ENCODE measurements at places on chromosomes 11 and 22. TPM values are rescaled to one million over a fixed set of nuclear protein-coding genes. Genes with fewer than 3 reads are reported as not detected.
A peak's percentile ranks its signal among the peaks of the same experiment; 100 is the strongest.

DNA sequence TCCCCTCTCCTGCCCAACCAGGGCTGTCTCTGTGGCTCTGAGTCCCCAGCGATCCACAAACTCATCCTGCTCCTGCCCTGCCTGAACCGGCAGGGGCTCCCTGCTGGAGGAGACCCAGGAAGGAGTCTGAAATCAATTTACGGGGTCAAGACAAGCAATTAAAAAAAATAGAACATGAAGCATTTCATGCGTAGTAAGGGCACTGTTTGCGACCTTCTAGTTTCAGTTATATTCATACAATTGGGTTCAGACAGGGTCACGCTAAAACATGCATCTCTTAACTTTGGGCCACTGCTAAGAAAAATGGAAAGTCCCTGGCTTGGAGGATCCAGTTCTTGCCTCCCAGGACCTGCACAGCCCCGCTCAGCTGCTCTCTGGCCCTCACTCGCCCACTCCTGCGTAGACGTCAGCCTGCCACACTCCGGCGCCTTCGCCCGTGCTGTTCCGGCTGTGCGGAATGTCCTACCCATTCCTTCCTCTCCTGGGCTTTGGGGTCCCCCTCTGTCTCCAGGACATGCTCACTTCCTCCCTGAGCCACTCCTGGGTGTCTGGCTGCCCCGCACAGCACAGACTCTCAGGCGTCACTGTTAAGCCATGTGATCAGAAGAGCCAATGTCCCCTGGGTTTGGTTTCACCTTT, 12.8 kb downstream of the NFAM1 start:
- ATAC-seq = no peak

DNA sequence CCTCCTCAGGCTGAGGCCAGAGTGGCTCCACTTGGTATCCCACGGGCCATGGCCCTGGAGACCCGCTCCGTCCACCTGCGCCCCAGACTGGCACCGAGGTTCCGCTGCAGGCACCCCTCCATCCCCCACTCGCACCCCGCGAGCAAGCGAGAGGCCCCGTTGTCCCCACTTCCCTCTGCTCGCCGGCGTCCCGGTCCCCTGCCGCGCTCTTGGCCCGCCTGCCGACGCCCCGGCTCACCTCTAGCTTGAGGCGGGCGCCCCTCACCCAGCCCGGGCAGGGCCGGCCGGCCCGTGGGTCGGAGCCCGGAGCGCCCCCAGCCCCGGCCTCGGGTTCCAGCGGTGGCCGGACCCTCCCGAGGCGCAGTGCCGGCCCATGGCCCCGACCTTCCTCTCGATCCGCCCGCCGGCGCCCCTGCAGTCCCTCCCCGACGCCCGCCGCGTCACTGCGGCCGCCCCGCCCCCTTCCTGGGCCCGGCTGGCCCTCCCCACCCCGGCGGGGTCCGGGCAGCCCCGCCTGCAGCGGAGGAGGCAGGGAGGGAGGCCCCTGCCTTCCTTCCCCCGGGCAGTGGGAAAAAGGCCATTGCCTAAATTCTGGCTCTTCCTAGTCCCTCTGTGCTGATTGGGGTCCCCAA, at the start of gene PITPNM1:
Gene PITPNM1, minus strand, starts transcription at position 414 of the 632 bp plus-strand sequence. CDS start 1,183 bp downstream, outside the sequence.
- peak; percentile 4 for ATAC-seq

The H19 gene
- 429 TPM for total RNA-seq

GRCh38 chr11:9057888-9058287, 33.5 kb downstream of the SCUBE2 start:
- ATAC-seq = no peak

The CHST1 gene
- 2.1 TPM for total RNA-seq

DNA sequence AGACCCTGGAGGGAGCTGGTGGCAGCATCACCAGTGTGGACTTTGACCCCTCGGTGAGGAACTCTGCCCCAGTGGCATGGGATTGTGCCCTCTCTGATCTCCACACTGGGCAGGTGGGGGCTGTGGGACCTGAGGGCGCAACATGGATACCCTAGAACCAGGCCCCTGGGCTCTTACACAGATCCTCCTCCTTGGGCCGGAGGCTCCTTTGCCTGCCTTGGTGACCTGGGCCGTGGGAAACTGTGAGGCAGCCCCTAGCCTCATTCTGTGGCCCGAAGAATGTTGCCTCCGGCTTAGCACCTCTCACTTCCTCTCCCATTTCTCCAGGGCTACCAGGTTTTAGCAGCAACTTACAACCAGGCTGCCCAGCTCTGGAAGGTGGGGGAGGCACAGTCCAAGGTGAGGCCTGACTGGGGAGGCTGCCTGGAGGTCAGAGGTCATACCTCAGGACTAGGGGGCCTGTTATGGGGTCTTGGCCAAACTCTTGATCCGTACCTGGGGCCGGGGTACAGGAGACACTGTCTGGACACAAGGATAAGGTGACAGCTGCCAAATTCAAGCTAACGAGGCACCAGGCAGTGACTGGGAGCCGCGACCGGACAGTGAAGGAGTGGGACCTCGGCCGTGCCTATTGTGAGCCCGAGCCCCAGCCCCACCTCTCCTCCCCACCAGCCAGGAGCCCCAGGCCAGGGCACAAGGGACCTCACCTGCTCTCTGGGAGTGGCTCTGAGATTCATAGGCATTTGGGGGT, 12.2 kb downstream of the ATG16L2 start:
- ATAC-seq = no peak

GRCh38 chr11:76646882-76647534, 23.5 kb downstream of the LRRC32 start:
- ATAC-seq = no peak

DNA sequence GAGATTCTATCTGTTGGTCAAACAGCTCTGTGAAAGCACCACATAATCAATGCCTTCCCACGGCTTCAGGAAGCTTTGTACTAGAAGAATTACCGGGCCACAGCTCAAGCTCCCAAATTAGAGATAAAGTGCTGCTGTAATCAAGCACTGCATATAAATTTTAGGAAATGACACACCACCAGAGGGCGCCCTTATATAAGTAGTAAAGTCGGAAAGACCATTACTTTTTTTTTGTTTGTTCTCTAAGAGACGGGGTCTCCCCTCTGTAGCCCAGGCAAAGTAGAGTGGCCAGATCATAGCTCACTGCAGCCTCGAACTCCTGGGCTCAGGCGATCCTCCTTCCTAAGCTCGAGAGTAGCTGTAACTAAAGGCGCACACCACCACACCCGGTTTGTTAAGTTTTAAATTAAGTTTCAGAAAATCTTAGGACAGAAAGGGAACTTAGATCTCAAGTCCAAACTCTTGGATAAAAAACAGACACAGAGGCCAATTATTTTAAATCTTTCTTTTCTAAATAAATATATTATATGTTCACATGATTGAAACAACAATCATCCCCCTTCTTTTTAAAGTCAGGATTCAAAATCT, 32.6 kb downstream of the PRCP start:
- peak; percentile 47 for ATAC-seq

DNA sequence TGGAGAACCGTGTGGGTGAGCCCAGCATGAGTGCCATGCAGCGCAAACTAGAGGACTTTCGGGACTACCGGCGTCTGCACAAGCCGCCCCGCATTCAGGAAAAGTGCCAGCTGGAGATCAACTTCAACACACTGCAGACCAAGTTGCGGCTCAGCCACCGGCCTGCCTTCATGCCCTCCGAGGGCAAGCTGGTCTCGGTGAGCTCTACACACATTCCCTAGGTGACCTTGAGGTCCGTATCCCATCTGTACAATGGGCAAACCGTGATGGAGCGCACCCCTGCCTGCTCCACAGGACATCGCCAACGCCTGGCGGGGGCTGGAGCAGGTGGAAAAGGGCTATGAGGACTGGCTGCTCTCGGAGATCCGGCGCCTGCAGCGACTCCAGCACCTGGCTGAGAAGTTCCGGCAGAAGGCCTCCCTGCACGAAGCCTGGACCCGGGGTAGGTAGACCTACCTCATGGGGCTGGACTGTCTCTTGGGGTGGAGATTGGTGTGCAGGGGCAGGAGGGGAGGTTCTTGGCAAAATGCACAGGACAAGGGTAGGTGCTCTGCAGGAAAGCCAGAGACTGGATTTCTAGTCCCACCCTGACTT, 10.6 kb downstream of the CTSF start:
- no peak for ATAC-seq

DNA sequence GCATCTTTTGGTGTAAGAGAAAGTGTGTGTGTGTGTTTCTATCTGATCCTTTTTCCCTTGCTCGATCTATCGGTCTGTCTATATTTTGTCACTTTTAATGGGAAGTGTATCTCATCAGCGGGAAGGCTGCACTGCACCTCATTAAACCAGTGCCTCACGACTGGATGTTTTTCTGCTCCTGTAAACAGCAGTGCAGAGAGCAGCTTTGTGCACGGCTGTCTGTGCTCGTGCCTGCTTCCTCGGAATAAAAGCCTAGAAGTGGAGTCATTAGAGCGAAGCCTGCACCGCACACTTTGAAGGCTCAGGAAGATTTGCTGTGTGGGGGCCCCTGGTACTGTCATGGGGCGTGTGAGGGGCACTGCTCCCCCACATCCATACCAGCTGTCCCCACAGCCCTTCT, 27.0 kb upstream of the PARVG start:
- ATAC-seq = no peak

The NEAT1 gene
- 299 TPM for total RNA-seq

The NAT10 gene
- 21.9 TPM for total RNA-seq

The PAX6 gene
- 0.94 TPM for total RNA-seq

DNA sequence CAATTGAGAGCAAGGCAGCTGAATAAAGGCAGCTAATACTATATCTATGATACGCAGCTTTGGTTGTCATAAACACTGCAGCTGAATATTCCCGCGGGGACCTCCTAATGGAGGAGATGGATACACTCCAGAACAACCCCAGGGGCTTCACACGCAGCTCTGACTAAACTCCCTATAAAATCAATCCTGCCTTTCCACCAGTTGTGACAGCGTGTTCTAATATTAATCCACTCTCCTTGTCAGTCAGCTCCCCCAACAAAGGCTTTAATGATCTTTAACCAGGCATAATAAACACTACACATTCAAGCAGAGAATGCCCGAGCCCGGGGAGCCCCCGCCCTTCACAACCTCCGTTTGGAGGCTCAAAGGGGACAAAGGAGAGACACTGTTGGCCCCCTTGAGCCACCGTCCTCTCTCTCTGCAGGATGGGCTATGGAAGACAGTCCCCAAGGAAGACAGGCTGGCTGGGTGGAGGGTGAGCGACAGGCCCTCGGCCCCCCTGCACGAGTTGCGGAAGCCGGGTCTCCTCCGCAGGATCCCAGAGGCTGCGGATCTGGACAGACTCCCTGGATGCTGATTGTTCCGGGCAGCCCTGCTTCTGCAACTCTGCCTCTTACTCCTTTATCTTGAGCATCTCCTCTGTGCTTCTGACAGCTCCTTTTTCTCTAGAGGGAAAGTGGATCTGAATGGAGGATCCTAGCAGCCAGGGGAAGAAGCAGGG, 565.2 kb downstream of the BUD13 start:
- no peak for ATAC-seq

DNA sequence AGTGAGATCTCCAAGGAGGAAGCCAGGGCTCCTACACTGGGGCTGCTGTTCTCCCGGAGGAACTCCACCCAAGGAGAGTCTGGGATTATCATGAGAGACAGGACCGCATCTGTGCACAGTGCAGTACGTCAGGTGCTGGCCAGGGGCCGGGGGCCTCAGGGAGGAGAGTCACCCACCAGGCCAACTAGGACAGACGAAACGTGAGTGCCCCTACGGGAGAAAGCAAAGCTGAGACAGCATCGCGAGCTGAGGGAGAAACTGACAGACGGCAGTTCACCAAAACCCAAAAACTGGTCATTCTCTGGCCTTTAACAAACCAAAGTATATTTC, 273.4 kb downstream of the BRD1 start:
- no peak for ATAC-seq

DNA sequence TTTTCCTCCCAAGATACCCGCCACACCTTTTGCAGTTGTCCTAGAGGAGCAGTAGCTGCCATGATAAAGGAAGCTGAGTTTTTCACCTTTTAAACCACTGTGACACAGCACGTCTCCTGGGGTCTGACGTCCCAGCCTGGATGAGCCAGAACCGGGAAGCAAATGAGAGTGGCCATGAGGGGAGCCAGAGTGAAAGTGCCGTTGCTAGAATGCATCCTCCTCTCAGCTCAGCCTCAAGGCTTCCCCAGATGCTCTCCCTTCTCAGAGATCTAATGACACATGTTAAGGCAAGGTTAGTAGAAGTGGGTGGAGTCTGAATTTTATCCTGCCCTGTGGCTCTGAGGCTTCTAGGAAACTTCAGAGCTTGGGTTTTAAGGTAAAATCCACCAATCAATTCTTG, 23.4 kb upstream of the HTR3A start:
- ATAC-seq = no peak

The OR52E8 gene
- not detected for total RNA-seq

DNA sequence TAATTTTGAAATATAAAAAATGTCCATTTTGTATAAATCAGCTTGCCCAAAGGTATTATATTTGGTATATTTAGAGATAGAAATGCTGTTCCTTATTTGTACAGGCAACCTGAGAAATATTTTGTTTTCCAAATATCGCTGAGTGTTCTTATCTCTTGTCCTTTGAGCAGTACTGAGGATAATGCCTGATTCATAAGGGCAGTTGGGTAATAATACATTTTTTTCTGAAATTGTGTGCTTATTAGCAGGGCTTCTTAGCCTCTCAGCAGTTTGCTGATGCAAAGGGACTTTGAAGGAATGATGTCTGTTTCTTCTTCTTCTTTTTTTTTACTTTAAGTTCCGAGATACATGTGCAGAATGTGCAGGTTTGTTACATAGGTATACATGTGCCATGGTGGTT, 69.1 kb downstream of the LDLRAD3 start:
- peak; percentile 65 for ATAC-seq

The ANO3 gene
- not detected for total RNA-seq

GRCh38 chr11:83773950-83774880, 488.0 kb upstream of the CCDC90B start:
- no peak for ATAC-seq

The UBE2L6 gene
- 34.6 TPM for total RNA-seq

DNA sequence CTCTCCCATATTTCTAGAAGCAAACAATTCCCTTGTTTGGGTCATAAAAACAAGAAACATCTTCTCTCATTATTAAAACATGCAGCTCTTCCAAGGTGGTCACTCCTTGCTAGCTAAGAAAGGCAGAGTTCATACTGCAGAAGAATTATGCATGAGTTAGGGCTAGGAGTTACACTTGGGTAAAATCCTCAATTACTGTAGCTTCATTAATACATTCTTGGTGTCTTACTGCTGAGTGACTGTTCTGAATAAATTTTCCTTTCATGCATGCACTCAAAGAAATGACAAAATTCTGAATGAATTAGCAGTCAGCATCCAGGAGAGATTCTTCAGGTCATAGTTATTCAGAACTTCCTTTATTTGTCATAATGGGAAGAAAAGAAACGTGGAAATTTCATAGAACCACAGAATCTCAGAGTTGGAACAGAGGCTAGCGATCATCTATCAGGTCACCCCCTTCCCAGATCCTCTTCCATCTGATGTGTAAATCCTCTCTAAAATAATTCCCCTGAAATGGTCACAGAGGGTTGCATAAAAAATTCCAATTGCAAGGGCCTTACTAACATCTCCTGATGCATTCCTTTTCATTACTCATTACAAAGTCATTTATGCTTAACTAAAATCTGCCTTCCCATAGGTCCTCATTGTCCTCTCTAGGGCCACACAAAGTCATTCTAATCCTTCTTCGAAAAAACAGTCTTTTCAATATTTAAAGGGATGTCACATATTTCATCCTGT, 771.5 kb downstream of the DLG2 start:
- ATAC-seq = no peak

- no peak for ATAC-seq
Observed at GRCh38 chr11:116232364-116232828, 540.4 kb downstream of the BUD13 start.

- no peak for ATAC-seq
Observed at GRCh38 chr11:132429685-132430084, 1059.3 kb downstream of the NTM start.

The LMO2 gene
- 7.5 TPM for total RNA-seq
